ENCODE measurements at places on chromosomes 3 and 15.

DNA sequence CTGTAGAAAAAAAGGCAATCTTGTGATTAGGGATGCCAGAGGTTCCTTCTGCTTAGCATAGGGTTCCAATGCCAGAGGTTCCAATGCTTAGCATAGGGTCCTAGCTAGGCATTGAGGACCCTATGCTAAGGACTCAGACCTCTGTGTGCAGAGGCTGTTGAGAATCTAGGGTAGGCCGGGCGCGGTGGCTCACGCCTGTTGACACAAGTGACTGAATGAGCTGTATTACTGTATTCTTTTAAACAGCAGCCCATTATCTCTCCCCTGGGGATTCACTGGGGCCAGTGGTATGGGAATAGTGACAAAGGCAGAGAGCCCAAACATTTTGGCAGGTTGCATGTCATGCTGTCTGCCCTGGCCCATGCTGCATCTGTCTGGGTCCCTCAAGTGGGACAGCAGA is 16.2 kb downstream of the PAK6 start:
- DNase-seq: no peak

DNA sequence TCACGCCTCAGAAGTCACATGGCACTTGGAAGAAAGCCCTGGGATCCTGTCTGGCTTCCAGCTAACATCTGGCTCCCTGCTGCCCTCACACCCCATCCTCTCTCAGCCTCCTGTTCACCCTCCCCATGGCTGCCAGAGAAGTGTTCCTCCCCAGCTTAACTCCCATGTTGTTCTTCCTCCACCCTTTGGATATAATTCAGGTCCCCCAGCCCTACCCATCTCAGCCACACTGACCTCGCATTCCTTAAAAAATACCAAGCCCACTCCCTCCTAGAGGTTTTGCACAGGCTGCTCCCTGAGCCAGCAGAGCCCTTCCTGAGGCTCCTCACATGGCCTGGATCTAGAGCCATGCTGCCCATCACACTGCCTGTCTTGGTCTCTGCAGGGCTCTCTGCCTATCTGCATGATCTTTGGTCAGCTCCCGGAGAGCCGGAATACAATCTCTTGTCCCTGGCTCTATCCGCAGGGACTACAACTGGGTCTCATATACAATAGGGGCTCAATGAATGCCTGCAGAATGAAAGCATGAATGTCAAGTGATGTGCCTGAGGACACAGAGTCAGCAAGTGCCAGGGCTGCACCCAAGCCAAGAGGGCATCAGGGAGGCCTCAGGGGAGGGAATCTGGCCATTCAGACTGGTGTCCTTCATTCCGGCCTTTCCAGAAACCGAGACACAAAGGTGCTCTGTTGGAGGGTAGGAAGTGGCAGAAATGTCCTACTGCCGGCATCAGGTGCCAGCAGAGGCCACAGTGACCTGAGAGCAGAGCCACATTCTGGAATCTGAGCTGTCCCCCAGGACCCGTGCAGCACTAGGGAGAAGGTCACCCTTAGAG is 3.8 kb upstream of the TKT start:
- DNase-seq: no peak

GRCh38 chr3:60594025-60594424 is 657.2 kb downstream of the FHIT start:
- no peak for DNase-seq

GRCh38 chr15:31320022-31320421 is 6.6 kb upstream of the KLF13 start:
- no peak for DNase-seq

DNA sequence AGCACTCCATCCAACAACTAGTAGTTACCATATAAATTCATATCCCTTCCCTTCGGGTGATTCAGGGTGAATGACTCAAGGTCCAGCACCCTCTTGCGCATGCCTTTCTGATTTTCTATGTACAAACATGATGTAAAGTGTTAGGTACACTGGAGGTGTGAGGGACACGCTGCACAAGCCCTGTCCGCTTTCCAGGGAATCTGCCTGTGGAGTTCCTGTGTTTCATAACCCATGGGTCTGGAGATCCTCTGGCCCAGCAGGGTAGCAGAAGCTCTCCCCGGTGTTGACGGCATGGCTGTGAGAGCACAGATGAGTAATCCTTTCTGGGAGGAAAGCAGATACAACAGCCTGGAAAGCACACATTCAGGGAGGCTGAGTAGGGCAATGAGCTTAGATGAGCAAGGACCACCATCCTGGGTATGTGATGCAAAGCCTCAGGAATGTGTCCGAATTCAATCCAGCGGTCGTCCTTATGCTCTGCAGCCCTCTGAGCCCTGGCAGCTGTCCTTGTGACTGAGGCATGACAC is 142.9 kb upstream of the TP63 start:
- DNase-seq: no peak
